ENCODE measurements at places on chromosomes 3 and 15.
A peak's percentile ranks its signal among the peaks of the same experiment; 100 is the strongest.

DNA sequence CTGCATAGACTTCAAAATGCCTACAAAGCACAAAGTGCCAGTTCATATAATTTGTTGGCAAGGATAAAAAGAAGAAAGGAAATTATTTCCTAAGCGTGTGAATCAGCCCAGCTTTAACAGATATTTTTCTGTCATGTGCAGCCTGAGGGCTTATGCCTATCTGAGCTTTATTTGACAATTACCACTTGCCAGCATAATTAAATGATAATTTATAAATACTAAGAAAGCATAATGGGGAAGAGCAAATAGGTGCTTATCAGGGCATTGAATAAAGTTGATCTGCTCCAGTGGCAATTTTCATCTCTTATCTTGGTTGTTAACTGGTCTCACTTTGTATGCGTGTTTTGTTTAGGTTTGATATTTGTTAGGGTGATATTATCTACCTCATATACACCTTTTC lies 313.4 kb upstream of the DNAJC19 start:
- no peak for DNase-seq

DNA sequence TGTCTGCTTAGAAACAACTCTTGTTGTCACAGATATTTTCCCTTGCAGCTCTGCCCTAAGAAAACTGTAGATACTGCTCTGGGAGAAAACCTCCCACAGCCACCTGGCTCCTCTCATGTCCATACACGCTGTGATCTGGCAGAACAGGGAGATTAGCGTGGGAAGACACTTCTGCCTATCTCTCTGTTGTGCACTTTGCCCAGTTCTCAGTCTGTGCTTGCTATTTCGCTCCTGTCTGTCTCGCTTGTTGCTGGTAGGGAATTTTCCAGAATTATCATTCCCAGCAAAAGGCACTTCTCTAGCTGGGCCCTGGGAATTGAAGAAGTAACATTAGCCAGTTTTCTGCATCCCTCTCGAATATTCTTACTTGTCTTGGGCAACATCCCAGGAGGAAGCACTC lies 8.1 kb upstream of the GATM start:
- no peak for DNase-seq

DNA sequence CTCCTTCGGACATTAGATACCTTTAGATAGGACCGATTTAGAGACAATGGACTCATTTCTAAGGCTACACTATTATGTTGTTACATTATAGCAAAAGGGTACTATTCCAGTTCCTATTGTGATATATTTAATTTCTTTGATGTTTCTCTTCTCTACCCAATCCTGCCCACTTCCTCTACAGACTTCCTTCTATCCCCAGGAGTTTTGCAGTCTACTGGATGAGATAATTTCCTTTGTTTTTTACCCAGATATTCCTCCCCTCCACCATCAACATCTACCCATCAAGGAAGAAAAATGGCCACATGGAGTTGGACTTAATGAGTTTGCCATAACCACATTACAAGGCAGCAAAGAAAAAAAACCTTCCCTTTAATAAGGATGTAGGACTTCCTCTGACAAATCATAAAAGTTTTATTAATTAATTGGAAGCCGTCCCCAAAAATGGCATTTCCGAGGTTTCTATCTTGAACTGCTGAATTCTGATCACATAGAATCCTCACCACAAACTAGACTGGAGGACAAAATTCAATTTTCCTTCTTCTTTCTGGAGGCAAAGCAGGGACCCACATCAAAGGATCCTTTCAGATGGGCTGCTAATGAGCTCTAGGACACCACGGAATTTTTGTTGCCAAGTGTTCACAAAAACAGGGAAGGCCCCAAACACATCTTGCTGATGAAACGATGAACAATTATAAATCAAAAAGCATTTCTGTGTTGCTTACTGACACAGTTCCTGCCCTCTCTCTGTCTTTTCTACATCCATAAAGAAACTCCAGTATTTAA lies 33.4 kb downstream of the FRMD4B start:
- DNase-seq: no peak

- peak; percentile 96 for DNase-seq
These were observed 127.0 kb downstream of the KLHL25 start for GRCh38 chr15:85667491-85668424.

DNA sequence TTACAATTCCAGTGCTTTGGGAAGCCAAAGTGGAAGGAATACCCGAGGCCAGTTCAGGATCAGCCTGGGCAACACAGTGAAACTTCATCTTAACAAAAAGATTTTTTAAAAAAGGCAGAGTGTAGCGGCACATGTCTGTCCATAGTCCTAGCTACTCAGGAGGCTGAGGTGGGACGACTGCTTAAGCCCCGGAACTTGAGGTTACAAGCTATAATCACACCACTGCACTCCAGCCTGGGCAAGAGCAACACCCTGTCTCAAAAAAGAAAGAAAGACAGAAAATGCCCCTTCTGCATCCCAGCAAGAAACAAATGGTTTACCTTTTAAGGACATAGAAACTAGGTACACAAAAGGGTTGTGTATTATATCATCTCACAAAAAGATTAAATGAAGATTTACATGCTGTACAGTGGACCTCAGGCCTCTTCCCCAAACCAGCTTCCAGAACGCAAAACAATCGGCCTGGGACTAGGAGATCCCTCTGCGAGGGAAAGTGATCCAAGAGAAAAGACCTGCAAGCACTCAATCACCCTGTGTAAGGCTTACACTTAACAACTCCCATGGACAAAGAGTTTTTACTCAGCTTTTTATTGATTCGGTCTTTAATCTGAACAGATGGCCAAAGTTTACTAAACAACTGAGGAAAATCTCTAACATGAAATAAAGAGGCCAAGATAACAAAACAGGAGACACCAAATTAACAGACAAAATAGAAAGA lies 21.2 kb downstream of the TFDP2 start:
- DNase-seq: no peak

- no peak for DNase-seq
These were observed 87.1 kb downstream of the ARNT2 start for GRCh38 chr15:80491163-80491847.

GRCh38 chr15:70523616-70524015 lies 239.7 kb downstream of the UACA start:
- DNase-seq: no peak

GRCh38 chr3:128185630-128186447 lies 32.6 kb downstream of the EEFSEC start:
- no peak for DNase-seq

GRCh38 chr15:47732248-47732647 lies 14.9 kb downstream of the SEMA6D start:
- DNase-seq: no peak

- DNase-seq: no peak
These were observed 92.0 kb downstream of the TMEM108 start for GRCh38 chr3:133130168-133130567.

GRCh38 chr3:40169983-40170382 lies 139.5 kb upstream of the EIF1B start:
- no peak for DNase-seq

- no peak for DNase-seq
These were observed 28.2 kb upstream of the RSL24D1 start for GRCh38 chr15:55224892-55225291.

GRCh38 chr15:65712415-65712814 lies 79.7 kb downstream of the DENND4A start:
- DNase-seq: no peak

DNA sequence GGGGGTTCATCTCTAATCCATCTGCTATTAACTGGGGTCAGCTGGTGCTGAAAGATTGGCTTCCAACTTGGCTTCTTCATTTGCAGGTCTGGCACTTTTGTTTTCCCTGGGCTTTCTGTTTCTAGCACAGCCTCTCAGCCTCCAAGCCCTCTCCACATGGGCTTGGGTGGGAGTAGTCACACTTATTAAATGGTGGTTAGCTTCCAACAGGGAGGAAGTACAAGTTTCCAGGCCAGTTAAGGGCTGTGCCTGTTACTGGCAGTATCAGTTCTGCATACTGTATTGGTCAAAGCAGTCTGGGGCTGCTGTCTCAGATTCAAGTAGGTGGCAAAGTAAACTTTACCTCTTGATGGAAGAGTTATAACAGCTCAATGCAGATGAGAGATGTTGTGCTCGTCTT lies 627.1 kb upstream of the CCDC54 start:
- no peak for DNase-seq

GRCh38 chr3:125960066-125960424 lies 8.9 kb upstream of the ROPN1B start:
- no peak for DNase-seq

DNA sequence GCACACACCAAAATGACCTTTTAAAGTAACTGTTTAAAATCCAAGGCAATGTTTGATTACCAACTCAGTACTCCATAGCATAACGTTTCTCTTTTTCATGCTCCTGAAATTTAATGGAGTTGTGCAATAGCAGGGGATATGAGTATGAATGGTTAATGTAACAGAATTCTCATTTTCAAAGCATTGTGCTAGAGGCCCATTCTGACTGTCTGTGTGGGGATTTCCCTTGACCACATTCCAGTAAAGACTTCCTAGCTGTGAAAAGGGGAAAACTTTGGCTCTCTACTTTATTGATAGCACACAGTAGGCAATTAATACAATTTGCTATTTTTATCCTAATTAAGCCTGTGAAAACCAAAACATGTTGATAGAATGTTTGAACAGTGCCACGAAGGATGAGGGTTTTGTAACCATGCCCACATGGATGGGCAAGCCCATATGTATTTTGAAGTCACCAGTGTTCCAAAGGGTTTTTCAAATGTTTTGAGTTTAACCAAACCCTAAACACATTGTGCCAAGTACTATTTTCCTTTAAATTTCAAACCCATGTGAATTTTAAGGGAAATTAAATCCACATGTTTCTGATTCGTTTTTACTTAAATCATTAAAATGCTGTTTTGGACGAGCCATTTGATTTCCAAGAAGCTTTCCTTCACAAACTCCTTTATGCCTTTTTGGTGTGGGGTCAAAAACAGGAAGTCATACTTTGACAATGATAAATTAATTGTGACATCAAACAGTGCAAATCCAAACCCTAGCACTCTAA lies 261.2 kb downstream of the SHOX2 start:
- peak; percentile 53 for DNase-seq

DNA sequence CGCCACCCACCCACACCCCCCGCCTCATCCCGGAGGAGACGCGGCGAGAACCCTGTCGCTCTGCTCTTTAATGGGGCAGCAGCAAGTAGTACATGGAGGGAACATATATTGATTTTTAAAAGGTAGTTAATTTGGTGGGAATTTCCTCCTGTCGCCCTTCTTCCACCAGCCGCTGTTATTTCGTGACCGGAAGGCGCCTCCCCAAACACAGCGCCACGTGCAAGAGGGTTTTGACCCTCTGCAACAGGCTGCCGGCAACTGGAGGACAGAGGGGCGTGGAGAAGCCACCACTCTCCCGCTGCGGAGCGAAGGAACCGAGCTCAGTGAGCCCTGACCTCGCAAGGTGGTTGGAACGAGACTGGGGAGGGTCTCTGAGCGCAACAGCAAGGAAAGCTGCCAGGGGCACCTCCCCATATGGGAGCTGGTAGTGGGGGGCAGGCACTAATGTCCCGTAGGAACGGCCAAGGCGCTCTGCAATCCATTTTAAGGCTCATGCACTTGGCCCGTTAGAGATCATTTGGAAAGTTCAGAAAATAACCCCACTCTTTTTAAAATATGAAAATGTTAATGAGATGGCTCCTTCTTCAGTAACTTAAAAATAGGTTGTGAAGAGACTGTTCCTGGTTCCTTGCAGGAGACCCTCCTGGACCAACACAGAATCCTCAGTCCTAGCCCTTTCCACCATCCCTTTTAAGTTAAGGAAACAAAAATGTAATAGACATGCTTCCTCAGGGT lies 4.3 kb downstream of the ONECUT1 start:
- DNase-seq: no peak

DNA sequence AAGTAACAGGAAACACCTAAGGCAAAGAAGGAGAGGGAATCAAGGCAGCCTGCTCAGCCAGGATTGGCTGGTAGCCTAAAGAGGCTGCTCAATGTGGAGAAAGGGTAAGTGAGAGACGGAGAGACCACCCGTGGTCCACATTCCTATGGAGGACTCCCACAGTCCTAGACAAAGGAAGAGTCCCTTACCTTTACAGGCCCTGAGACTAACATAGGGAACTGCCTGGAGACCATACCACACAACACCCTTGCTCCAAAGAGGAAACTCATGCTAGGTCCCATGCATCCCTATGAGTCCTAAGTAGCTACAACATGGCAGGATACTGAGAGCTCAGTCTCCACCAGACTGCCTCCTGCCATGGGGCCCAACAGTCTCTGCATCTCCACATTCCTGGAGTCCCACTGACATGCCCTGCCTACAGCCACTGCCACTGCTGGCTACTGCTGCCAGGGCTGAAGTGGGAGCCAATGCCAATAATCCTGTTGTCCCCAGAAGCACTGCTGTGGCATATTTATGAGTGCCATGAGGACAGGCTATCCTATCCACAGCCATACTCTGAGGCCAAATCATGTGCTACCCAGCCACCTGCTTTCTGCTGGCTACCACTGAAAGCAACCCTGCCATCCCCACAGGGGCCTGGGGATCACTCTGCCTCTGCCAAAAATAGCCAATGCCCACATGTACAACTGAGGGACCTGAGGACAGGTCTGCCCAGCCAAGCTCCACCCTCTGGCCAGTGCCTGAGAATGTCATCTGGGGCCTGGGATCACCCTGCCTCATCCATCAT lies 45.0 kb downstream of the COPS2 start:
- DNase-seq: no peak

DNA sequence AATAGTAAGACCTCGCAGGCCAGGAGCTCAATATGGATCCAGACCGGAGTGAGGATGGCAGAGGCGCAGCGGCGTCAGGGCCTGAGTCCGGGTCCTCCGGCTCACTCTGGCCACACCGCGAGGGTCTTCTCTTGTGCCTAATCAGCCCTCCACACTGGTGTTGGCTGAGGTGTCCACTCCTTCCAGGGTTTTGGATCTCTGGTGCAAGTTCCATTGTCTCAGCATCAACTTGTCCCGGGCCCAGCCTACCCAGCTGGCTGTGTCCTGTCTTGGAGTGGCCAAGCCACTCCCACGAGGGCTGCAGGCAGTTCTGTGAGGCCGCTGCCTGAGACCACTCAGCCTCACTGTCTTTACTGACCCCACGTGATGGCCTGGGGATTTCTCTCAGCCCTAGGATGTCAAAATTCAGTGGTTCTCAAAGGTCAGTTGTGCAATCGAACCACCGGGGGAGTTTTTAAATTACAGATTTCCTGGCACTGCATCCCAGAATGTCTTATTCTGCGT lies 12.6 kb upstream of the GOLGA6L7 start:
- DNase-seq: no peak

- DNase-seq: no peak
These were observed 109.0 kb upstream of the TBL1XR1 start for GRCh38 chr3:177306252-177306651.

GRCh38 chr3:42728668-42729364 lies 26.2 kb upstream of the HHATL start:
- DNase-seq: no peak

DNA sequence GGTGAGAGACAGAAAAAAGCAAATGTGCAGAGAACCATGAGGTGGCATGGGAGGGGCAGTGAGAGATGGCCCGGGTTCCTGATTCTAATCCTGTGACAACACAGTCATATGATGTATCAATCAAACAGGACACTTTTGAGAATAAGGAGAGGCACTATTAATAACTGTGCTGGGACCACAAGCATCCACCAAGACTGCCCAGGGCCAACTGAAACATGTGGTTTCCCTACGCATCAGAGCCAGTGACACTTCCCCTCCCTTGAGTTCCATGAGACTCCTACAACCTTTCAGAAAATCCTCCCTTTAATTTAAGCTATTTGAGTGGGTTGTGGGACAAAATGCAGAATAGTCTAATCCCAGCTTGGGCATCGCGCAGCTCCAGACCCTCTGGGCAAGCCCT lies 17.4 kb downstream of the SH3BP5 start:
- DNase-seq: no peak
